ENCODE measurements at places on chromosomes 16 and 17. TPM values are rescaled to one million over a fixed set of nuclear protein-coding genes. Genes with fewer than 3 reads are reported as not detected.

The HOXB2 gene
- 30.0 TPM for total RNA-seq

The HOXB4 gene
- total RNA-seq = 8.2 TPM

GRCh38 chr17:2343421-2343820 is 6.1 kb downstream of the SGSM2 start:
- DNase-seq = no peak

The RTN4RL1 gene
- total RNA-seq = not detected

The PNMT gene
- not detected for total RNA-seq

The SDR42E1 gene
- total RNA-seq = 12.6 TPM

The CSF3 gene
- not detected for total RNA-seq

The IL34 gene
- 1.2 TPM for total RNA-seq

DNA sequence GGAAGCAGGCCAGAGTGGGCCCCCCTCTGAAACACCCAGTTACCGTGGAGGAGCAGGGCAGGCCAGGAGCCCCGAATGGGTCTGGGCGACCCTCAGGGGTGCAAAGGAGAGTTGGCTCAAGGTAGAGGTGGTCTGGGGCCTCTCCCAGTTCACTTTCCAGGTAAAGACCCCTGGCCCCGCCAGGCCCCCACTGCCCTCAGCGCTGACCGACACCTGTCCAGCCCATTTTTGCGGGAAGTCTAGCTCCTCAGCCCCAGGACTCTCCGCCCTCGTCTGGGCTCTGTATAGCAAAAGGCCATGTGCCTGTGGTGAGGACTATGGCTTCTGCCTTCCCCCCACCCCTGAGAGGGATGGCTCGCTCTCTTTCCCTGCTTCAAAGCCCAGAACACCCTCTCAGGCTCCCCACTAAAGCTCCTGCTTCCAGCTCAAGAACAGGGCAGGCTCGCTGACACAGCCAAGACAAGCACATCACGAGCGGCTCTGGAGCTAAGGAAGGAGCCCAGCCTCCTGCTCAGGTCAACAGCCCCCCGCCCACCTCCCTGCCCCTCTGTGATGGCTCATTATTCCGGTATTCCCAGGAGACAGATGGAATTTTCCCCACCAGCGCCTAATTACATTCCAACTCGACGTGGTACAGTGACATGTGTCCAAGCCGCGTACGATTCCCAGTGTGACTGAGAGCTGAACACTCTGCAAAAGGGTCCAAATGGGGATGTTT is 59.4 kb downstream of the RTN4RL1 start:
- no peak for DNase-seq

GRCh38 chr17:49557312-49558024 is 18.2 kb upstream of the NXPH3 start:
- DNase-seq = no peak

- no peak for DNase-seq
These were observed 488.1 kb downstream of the XYLT1 start for GRCh38 chr16:16982614-16983013.

DNA sequence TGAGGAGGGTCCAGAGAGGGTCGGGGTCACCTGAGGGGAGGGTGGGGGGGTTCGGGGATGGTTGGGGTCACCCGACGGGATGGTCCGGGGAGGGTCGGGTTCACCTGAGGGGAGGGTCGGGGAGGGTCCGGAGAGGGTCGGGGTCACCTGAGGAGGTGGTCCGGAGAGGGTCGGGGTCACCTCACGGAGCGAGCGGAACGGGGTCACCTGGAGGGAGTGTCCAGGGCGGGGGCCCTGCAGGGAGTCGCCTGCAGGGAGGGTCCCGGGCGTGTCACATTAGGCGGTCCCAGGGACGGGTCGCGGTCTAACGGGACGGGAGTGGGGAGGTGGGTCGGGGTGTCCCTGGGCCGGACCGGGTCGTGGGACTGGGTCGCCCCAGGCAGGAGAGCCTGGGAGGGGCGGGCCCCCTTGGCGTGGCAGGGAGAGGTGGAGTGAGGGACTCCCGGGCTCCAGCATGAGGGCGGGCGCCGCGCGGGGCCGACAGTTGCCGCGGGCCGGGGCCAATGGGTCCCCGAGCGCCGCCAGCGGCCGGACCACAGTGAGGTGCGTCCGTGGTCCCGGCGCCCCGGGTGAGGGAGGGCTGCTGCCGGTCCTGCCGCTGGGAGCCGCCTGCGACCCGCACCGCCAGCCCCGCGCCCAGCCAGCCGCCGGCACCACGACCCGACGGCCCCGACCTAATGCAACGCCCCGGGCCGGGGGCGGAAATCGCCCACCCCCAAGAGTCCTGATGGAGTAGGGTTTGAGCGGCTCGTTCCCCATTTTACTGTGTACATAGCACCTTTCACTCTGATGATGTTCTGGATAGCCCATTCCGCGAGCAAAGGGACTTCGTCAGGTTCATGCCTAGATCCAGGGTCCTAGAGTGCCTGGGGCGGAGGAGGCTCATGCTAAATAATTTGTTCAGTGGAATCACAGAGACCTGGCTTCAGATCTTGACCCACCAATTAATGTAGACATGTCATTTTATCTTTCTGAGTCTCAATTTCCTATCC is 1.2 kb upstream of the ABCA3 start:
- DNase-seq = no peak

DNA sequence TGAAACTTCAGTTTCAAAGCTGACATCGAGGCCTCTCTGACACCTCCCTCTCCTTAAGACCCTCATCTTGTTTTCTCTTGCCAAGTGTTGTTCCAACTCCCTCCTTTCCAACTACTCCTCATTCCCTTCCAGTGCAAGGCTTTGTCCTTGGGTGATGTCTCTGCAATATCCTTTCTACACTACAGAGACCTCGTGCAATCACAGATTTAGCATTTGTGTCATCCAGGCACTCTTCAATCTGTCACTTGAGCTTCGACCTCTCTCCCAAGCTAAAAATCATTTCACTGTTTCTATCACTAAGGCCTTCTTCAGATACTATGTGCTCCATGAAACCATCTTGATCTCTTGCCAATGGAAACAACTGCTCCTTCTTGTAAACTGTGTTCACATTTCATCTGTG is 31.6 kb downstream of the TEKT3 start:
- DNase-seq = no peak

- DNase-seq = no peak
These were observed 17.8 kb downstream of the MBTPS1 start for GRCh38 chr16:84098939-84099338.

The TMEM132E gene
- total RNA-seq = not detected

DNA sequence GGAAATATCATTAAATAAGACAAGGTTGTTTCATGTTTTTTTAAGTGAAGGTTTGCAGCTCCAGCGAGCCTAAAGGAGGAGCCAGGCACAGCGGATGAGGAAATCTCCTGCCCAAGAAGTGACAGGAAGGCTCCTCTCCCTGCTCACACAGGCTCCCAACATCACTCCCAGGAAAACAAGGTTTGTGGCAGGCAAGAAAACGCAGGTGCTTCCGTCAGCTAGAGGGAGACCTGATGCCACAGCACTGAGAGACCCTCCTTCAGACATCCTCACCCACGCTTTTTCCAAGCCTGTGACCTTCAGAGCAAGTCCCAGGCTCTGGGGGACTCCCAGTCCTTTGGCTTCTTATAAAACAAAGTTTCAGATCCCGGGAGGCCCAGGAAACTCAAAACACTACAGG is 89.7 kb downstream of the ZNF423 start:
- DNase-seq = no peak

The APRT gene
- total RNA-seq = 142 TPM

GRCh38 chr17:17750881-17751280 is 69.6 kb downstream of the RAI1 start:
- peak; percentile 70 for DNase-seq

The MYH2 gene
- total RNA-seq = not detected

The ATAD5 gene
- 18.1 TPM for total RNA-seq

DNA sequence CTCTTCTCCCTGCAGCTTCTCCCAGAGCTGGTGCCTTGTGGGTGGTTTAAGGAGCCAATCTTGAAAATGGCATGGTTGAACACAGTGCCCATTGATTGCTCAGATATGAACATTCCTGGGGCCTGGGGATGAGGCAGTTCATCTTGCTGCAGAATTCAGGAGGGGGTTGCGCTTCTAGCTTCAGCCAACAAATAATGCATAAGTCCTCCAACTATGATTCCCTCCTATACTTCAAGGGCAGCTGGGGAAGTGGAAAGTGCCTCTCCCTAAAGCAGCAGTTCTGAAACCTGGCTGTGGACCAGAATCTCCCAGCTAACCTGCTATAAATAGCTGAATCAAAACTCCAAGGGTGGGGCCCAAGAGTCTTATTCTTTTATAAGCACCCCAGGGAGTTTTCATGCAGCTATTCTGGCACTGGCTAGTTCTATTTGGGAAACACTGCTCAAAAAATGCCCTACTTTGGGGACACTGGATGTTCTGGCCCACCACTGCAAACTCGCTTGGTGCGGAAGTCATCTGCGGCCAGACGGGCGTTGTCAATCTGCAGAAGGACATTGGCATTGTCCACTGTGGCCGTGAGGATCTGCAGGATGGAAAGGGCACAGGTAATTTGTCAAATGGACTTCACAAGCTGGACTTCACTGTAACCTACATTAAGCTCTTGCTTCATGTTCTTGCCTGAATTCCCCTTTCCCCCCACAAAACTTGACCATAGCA is 130.3 kb downstream of the CCDC144A start:
- DNase-seq = no peak

The ABCA3 gene
- 7.3 TPM for total RNA-seq

- DNase-seq = no peak
These were observed 206.1 kb downstream of the CDH13 start for GRCh38 chr16:82832821-82833220.

GRCh38 chr16:17989255-17989654 is 347.3 kb downstream of the NPIPA8 start:
- no peak for DNase-seq

The FA2H gene
- not detected for total RNA-seq

- no peak for DNase-seq
These were observed 7.6 kb downstream of the PRR29 start for GRCh38 chr17:64005734-64006167.

DNA sequence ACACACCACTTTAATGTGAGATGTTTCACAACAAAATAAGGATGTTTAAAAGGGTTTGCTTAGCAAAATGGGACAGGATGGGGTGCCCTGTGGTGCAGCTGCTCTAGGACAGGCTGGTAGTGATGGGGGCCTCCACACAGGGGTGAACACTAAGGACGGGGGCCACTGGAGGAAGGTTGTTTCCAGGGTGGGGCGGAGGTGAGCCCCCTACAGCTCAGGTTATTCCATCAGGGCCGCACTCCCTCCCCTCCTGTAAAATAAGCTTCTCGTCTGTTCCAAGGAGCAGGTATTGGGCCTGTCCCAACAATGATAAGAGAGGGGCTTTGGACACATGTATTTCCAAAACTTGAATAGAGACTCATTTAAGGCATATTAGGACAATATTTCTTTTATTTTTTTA is 1.9 kb upstream of the HEXD start:
- peak; percentile 58 for DNase-seq
